ENCODE measurements at places on chromosomes 4 and X. TPM values are rescaled to one million over a fixed set of nuclear protein-coding genes. Genes with fewer than 3 reads are reported as not detected.

DNA sequence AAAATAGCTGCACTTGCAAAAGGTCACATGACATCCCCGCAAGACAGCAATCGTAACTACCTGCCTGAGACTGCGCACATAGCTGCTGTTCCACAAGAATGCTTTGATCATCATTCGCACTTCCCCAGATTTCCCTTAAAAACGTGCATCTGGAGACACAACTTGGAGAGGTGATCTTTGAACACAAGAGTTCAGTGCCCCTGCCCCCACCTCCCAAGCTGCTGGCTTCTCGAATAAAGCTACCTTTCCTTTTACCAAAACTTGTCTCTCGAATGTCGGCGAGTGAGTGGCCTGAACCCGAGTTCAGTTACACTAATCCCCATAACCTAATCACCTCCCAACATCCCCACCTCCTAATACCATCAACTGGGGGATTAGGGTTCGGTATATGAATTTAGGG is 14.4 kb upstream of the MRFAP1 start:
- no peak for DNase-seq

- peak; percentile 51 for DNase-seq
Observed at GRCh38 chr4:121484633-121485032, 103.8 kb upstream of the QRFPR start.

DNA sequence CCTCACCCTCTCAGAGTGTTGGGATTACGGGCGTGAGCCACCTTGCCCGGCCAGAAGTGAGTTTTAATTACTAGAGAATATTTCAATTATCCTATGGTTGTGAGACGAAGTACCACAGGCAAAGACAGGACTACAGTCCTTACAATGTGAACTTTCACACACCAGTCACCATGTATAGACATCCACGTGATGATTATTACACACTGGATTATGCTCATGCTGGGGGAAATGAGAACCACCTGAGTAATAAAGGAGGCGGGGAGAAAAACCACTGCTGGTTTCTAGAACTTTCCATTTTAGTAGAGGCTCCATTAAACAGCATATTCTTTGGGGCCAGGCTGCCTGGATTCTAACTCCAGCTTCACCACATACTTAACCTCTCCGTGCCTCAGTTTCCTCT is 42.5 kb upstream of the TLR2 start:
- no peak for DNase-seq

DNA sequence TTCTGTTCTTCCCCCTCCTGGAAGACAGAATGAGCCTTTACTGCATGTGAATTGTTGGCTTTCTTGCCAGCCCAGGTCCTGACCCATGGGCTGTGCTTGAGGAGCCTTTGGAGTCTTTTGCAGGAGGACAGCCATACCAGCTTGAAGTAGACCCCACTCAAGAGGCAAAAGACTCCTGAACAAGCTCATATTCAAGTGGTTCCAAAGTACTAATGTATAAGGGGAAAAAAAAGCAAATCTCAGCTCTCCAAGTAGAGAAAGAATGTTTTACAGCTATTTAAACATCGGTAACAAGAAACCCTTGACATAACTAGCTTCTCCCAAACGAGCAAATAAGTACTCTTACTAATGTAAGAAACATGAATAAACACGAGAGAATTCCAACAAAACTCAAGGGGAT is 174.9 kb upstream of the MXRA5 start:
- DNase-seq = no peak

GRCh38 chr4:124710015-124710741 is 2.4 kb downstream of the ANKRD50 start:
- no peak for DNase-seq

NAP1L2 gene
- 4.0 TPM for total RNA-seq

DMD gene
- total RNA-seq = 9.0 TPM
